Natural killer cell (primary cell): ENCODE measurements at places on chromosomes 16 and 17. TPM values are rescaled to one million over a fixed set of nuclear protein-coding genes. Genes with fewer than 3 reads are reported as not detected.

The MT4 gene
- not detected for total RNA-seq

DNA sequence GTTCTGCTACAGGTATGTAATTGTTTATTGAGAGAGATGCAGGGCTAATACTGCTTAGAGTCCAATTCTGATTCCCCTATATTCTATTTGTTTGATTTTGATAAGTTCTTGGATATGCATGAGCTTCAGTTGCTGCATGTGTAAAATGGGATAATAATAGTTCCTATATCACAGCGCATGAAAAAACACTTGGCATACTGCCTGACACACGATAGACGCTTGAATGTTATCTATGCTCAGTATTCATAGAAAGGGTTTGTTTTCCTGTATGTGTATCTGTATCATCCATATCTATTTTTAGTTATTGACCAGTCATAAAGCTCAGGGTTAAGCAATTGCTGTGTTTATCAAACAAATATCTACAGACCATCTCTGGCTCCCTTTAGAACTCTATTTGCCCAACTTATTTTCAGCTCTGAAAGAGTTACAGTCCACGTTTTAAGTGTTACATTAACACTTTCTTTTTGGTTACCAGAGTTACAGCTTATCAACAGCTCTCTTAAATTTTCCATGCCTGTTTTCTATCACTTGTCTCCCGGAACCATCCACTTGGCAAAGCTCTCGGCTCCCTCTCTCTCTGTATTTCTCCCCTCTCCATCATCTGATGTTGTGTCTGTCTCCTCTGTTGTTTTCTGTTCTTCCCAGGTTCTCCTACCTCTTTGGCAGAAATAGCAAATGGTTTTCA lies 334.8 kb downstream of the CBLN1 start:
- no peaks in the 10 kb centered on the region for H3K27me3 ChIP-seq
- H3K27ac ChIP-seq: no peak overlapping the region
- H3K4me3 ChIP-seq: no peak overlapping the region
- DNase-seq: no peak
- H3K36me3 ChIP-seq: no peaks in the 10 kb centered on the region

DNA sequence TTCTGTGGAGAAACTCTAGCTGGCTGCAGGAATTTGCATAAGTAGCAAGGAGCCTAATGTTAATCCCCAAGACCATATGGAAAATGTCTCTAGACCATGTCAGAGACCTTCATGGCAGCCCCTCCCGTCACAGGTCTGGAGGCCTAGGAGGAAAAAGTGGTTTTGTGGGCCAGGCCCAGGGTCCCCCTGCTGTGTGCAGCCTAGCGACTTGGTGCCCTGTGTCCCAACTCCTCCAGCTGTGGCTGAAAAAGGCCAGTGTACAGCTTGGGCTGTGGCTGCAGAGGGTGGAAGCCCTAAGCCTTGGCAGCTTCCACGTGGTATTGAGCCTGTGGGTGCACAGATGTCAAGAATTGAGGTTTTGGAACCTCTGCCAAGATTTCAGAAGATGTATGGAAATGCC lies 306.9 kb upstream of the CA10 start:
- H3K27me3 ChIP-seq: no peaks in the 10 kb centered on the region
- H3K27ac ChIP-seq: no peak overlapping the region
- no peak for DNase-seq
- no peak overlapping the region for H3K4me3 ChIP-seq

DNA sequence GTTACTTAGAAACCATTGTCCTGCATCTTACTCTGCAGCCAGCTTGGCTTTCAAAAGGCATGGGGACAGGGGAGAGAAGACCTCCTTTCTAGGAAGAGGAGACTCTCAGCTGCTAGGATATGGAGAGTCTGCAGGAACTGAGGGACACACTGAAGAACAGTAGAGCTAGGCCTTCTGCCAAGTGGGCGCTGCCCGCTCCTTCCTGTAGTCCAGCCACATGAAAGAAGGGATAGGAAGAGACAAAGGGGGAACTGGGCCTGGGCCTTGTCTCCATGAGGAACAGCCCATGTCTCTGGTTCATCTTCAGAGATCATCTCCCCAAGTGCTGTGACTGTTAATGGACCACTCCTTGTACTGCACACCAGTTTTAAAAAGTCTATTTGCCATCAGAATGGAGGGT lies 78.4 kb downstream of the SYCE1L start:
- H3K27me3 ChIP-seq: no peaks in the 10 kb centered on the region
- no peak overlapping the region for H3K27ac ChIP-seq
- no peaks in the 10 kb centered on the region for H3K4me1 ChIP-seq

The ATP2A3 gene
- 397 TPM for total RNA-seq

DNA sequence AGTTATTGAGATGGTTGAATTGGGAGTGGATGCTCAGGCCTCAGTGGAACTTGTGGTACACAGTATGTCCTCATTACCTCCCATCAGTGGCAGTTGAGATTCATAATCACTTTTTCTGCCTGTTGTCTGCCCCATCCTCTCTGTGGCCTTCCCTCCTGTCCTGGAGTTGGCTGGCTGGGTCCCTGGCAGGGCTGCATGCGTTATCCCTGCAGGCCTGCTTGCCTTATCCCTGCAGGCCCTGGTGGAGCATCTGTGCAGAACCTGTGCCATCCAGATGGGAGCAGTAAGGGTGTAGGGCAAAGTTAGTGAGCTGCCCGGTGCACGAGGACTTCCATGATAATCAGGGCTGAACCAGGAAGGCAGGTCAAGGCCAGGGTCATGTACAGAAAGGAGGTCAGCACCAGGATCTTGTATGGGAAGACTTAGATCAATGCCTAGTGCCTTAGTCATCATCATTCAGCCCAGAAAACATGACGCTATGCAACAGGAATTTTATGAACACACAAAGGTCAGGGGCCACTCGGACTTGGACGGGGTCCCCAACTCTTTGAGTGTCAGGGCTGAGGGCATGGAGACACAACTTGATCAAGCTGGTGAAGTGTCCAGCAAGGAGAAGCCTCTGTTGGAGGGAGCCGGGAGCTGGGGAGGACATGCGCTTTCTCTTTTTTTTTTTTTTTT lies 47.2 kb downstream of the ABCC1 start:
- H3K27me3 ChIP-seq: no peaks in the 10 kb centered on the region
- no peak for DNase-seq
- H3K4me1 ChIP-seq: peaks cover 15% of the 10 kb centered on the region

DNA sequence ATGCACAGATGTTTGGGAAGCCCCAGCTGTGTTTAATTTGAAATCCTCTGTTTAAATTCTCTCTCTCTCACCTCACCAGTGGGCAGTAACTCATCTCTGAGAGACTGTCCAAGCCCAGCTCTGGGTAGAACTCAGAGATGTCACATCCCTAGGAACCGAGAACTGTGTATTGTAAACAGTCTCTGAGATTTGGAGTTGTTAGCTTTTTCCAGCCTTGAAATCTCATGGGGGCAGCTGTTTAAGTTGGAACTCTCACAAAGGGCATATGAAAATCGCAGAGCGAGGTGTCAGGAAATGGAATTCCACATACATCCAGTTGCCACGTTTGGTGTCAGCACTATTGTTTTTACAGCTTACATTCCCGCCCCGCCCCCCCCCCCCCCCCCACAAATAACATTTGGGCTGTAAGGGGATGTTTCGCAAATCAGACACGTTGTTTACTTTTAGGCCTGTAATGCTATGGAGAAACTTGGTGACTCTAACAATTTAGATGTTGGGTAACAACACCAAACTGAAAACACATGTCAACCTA lies 34.3 kb downstream of the VPS35L start:
- H3K36me3 ChIP-seq: peaks cover 30% of the 10 kb centered on the region
- no peak overlapping the region for H3K4me3 ChIP-seq
- no peak overlapping the region for H3K27ac ChIP-seq
- H3K27me3 ChIP-seq: no peaks in the 10 kb centered on the region
- DNase-seq: no peak
- H3K4me1 ChIP-seq: no peaks in the 10 kb centered on the region

DNA sequence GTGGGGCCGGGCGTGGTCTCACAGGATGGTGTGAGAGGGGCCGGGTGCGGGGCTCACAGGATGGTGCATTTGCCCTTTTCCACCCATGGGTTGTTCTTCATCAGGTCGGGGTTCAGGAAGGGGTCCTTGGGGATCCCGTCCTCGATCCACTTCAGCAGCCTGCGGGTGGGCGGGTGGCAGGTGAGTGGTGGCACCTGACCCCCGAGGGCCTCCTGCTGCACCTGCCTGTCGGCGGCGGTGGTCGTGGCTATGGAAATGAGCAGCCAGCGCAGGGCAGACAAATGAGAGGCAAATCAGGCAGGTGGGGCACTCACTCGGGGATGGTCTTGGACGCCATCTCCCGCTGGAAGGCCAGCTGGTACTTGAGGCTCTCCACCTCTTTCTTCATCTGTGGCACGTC lies 1.9 kb downstream of the GNG13 start:
- no peak overlapping the region for H3K27ac ChIP-seq
- no peak for DNase-seq
- H3K4me3 ChIP-seq: no peak overlapping the region
- H3K4me1 ChIP-seq: no peaks in the 10 kb centered on the region

The FBXW10B gene
- not detected for total RNA-seq

DNA sequence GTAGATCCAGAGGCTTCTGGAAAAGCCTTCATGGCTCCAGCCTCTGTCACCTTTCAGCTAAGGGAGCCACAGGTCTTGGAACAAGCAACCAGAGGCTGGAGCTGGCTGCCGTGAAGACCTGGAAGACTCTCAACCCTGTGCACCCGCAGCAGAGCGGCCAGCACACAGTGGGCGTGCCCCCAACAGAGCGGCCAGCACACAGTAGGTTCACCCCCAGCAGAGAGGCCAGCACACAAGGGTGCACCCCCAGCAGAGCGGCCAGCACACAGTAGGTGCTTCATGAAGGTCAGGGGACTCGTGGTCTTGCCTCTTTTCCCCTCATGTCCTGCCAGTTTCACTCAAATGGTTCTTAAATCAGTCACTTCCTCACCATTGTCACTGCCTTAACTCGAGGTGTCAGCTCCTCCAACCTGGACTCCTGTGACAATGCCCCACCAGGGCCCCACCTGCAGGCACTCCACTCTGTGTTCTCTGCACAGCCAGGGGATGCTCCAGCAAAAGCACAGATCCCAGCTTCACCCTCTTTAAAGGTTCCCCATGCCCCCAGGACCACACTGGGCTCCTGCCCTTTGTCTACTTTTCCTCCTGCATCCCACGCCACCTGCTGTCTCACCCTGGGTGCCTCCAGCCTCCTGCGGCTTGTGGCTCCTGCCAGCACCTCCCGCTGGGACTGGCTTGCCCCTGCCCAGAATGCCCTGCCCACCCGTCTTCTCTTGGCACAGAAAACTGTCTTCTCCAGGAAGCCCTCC lies 42.4 kb upstream of the DOC2B start:
- no peaks in the 10 kb centered on the region for H3K4me1 ChIP-seq
- no peaks in the 10 kb centered on the region for H3K36me3 ChIP-seq
- no peak overlapping the region for H3K27ac ChIP-seq
- H3K4me3 ChIP-seq: no peak overlapping the region

DNA sequence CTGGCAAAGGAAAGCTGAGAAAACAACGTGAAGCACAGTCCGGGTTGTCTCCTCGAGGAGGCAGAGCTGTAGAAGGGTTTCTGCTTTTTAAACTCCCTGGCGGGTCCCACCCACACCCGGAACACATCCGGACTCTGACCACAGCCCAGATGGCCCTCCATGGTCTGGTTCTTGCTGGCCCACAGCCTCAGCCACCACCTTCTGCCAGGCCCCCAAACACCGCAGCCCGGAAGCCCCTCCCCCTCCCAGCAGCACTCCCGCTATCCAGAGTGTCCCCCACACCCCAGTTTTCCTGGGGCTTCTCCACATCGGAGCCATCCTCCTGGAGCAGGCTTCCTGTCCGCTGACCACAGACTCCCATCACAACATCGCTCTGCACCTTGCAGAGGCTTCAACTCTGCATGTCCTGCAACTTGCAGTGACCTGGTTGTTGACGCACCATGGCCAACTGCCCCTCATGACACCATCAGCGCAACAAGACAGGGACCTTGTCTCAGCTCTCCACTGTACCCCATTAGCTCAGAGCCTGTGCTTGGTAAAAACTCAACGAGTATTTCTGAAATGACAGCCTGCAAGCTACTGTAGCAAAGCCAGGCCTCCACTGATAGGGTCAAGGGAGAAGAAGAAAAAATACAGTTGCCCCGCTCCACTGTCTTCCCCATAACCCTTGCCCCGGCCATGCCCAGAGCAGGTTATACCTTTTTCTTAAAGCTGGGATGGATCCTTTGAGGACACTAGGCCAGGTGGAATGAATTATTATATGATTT lies 129.8 kb downstream of the C16orf78 start:
- H3K4me1 ChIP-seq: peaks cover 19% of the 10 kb centered on the region
- no peak overlapping the region for H3K27ac ChIP-seq
- peaks cover 2% of the 10 kb centered on the region for H3K27me3 ChIP-seq
- H3K4me3 ChIP-seq: no peak overlapping the region
- no peaks in the 10 kb centered on the region for H3K36me3 ChIP-seq

DNA sequence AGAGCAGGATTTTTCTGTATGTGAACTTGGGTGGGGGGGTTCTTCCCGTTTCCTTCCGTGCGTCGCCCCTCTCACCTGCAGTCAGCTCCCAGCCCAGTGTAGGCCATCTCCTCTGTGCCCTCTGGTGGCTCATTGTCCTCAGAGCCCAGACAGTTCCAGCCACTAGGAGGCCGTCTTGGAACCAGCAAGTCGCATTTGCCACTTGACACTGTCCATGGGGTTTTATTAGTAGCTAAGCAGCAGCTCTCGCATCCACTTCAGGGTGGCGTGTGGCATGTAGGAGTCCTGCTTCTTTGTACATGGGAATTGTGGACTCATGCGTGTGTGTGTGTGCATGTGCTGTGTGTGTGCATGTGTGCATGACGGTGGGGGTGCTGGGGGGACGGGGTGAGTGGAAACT lies 74.0 kb downstream of the SEC14L1 start:
- H3K36me3 ChIP-seq: peaks cover 73% of the 10 kb centered on the region
- DNase-seq: peak; percentile 45
- H3K27me3 ChIP-seq: no peaks in the 10 kb centered on the region
- peaks cover 25% of the 10 kb centered on the region for H3K4me1 ChIP-seq

- H3K27me3 ChIP-seq: no peaks in the 10 kb centered on the region
- no peak for DNase-seq
- H3K27ac ChIP-seq: no peak overlapping the region
- H3K36me3 ChIP-seq: no peaks in the 10 kb centered on the region
- no peaks in the 10 kb centered on the region for H3K4me1 ChIP-seq
- H3K4me3 ChIP-seq: no peak overlapping the region
Measured at GRCh38 chr17:17988427-17988945, 15.8 kb downstream of the DRC3 start.

- H3K36me3 ChIP-seq: peaks cover under 1% of the 10 kb centered on the region
- no peak for DNase-seq
- H3K4me3 ChIP-seq: no peak overlapping the region
- no peaks in the 10 kb centered on the region for H3K27me3 ChIP-seq
Measured at GRCh38 chr17:80631142-80632045, 86.8 kb downstream of the RPTOR start.

DNA sequence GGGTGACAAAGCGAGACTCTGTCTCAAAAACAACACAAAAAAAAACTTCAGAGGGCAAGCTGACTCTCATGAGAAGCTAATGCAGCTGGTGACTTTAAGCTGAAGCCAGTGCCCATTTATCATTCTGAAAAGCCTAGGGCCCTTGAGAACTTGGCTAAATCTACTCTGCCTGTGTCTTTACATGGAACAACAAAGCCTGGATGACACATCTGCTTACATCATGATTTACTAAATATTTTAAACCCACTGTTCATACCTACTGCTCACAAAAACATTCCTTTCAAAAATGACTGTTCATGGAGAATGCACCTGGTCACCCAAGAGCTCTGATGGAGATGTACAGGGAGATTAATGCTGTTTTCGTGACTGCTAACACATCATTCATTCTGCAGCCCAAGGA lies 6.1 kb upstream of the ALOX12 start:
- no peak overlapping the region for H3K4me3 ChIP-seq
- no peaks in the 10 kb centered on the region for H3K36me3 ChIP-seq
- no peak overlapping the region for H3K27ac ChIP-seq
- no peaks in the 10 kb centered on the region for H3K4me1 ChIP-seq
- DNase-seq: no peak
